ENCODE measurements at places on chromosomes 5 and 9.

- DNase-seq: no peak
These were observed 378.6 kb downstream of the NNT start for GRCh38 chr5:43981556-43981955.

DNA sequence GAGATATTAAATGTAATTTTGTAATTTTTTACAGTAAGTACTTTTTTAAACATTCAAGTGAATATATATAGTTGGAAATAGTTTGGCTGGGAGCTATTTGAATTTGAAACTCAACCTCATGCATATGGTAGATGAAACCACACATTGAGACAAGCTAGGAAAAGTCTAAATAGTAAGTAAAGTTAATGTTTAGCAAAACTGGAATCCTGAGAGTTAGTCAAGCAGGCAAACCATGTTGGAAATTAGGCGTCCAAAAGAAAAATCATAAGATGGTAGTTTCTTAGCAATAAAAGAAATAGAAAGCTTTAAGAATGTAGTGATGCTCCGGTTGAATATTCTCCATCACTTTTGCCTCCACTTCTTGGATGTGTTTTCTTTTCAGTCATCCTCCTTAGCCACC lies 657.1 kb upstream of the CDH10 start:
- DNase-seq: no peak

DNA sequence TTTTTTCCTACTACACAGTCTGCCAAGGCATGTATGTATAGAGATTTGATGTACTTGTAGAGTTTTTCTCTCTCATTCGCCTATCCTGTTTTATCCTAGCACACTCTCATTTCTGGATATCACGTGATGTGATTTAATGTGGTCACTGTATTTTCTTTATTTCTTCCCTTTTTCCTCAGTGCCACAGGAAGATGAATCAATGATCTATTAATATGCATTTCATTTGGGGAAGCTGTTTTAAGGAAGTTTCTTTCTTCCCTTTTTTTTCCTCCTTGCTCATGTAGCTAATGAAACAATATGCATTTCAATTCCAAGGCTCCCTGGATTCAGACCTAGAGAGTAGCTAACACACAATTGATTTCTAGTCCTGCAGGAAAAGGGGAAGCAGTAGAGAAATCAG lies 506.3 kb upstream of the WWC1 start:
- no peak for DNase-seq

GRCh38 chr5:147845618-147846017 lies 14.1 kb upstream of the SPINK1 start:
- no peak for DNase-seq

- DNase-seq: no peak
These were observed 18.7 kb upstream of the HMHB1 start for GRCh38 chr5:143793249-143793648.

DNA sequence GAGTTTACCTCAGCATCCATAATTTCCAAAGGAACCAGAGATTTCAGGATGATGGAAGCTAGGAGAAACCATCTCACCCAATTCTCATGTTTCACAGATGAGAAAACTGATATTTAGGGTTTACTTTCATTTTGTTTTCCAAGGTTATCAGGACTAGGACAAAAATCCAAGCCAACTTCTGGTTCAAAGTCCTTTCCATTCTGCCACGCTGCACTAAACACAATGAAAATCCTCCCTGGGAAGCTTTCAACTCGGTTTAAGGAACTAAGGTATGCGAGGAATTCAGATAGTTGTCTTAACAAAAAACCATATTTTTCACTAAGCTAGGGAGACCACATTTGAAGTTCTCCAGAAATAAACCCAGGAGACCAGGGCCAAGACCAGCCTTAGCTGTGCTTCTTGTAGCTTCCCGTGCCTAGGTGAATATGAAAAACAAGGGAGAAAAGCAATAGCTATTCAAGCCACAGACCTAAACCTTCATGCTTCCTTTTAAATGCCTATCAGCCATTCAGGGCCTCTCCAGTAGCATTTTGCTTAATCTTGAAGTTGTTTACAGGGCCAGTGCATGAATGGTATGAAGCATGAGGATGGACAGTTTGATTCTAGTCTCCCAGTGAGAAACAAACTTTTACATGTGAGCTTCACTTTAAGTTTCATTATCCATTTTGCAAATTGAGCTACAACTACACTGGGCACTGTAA lies 167.9 kb downstream of the DENND1A start:
- no peak for DNase-seq

GRCh38 chr9:75979362-75979761 lies 88.9 kb downstream of the PCSK5 start:
- DNase-seq: no peak

DNA sequence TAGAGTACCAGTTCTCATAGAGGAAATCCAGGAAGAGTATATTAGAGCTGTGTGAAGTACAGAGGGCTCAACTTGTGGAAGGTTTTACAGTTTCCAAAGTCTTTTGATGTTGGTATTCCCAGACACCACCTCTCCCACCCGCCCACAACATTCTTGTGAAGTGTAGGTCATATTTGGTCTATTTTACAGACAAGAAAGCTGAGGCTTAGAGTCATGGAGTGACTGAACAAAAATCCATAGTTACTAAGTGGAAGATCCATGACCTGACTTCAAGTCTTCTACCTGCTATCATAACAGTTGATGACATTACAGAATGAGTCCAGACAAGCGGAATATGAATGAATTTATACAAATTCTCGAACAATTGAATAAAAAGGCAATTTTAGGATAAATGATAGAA lies 187.1 kb upstream of the RPS23 start:
- DNase-seq: no peak

DNA sequence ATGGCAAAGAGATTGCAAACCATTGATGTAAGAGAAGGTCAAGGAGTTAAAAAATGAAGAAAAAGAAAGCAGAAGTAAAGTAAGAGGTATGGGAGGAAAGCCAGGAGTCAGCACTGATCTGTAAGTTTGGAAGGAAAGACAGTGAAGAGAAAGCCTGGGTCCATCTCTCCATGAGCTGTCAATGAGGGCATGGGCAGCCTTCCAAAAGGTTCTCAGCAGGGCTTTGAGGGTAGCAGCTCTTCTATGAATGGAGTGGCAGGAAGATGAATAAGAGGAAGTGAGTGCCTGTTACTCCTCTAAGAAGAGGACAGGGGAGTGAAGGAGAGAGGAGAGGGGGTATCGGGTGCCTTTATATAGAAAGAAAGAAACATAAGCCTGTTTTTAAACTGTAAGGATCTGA lies 97.1 kb downstream of the ADCY2 start:
- no peak for DNase-seq

GRCh38 chr9:14205463-14205862 lies 108.5 kb downstream of the NFIB start:
- no peak for DNase-seq

- DNase-seq: no peak
These were observed 35.3 kb downstream of the ADRB2 start for GRCh38 chr5:148861696-148862095.
